ENCODE measurements at places on chromosomes 1 and 21.

GRCh38 chr1:54156201-54156600 lies 3.4 kb upstream of the CDCP2 start:
- no peak for DNase-seq

DNA sequence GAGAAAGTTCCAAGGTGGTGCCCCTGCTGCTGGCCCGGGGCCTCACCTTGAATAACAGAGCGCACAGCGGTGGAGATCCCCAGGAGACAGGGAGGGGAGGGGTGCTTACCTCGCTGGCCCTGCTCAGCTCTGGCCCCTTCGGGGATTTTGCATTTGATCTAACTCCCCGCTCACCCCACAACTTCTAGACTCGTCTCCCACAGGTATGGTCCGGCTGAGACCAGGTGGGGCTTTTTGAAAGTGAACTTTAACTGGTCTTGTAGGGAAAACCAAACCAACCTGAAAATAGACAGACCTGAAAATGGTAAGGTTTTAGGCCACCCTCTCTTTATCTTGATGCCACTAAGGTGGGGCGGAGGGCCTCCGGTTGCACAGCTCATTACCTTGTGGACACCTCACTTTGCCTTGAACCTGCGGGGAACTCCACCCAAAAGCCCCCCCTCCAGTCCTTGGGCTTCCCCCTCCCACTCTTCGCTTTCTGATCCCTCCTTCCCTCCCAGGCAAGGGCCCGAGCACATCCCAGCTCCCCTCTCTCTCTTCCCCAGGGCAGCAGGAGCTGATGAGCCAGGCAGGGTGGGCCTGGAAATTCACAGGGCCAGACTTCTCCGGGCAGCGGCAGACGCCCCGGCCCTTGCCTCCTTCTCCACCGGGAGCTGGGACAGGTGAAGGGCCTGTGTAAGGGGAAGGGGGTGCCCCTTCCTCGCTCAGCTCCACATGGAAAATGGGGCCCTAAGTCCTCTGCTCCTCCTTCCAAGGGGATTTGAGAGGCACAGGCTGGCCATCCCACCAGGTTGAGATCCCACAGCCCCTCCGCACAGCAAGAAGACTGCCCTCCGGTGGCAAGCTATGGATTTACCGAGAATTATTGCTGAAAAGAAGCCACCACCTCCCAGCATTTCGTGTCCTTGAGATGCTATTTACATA lies 16.1 kb downstream of the TNFRSF8 start:
- DNase-seq: no peak

DNA sequence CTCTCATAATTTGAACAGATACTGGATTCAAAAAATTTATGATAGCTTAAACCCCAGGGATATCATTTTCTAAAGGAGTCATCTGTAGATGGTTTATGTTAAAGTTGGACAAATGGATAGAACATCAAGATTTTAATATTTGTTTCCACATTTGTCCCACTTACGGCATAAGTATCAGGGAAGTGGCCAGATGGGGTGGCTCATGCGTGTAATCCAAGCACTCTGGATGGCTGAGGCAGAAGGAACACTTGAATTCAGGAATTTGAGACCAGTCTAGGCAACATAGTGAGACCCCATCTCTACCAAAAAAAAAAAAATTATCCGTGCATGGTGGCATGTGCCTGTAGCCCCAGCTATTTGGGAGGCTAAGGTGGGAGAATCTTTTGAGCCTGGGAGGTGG lies 229.1 kb downstream of the GPR52 start:
- DNase-seq: no peak

DNA sequence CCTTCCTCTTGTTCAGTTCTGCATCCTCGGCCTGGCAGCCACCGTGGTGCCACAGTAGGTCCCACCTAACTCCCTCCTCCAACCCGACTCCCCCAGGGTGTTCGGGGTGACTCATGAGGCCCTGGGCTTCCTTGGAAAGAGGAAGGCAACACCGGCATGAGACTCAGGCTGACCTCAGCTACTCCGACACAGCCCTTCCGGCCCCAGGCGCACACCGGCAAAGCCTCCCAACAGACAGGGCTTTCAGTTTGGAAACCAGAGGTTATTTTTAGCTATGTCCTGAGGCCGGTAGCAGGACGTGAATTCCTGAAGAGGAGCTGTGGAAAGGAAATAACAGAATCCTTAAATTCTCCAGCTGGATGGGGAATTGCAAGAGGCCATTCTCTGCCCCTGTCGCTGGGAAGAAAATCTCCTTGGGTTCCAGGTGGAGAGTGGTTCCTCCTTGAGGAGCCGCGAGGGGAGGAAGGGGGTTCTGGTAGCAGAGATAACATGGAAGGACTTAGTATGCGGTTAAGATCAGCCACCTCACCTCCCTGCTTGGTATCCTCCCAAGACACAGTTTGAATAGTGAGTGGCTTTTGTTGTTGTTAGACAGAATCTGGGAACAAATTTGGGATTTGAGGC lies 24.4 kb downstream of the PLXNA2 start:
- no peak for DNase-seq

- no peak for DNase-seq
Measured at GRCh38 chr1:155473151-155473821, 89.3 kb downstream of the ASH1L start.

DNA sequence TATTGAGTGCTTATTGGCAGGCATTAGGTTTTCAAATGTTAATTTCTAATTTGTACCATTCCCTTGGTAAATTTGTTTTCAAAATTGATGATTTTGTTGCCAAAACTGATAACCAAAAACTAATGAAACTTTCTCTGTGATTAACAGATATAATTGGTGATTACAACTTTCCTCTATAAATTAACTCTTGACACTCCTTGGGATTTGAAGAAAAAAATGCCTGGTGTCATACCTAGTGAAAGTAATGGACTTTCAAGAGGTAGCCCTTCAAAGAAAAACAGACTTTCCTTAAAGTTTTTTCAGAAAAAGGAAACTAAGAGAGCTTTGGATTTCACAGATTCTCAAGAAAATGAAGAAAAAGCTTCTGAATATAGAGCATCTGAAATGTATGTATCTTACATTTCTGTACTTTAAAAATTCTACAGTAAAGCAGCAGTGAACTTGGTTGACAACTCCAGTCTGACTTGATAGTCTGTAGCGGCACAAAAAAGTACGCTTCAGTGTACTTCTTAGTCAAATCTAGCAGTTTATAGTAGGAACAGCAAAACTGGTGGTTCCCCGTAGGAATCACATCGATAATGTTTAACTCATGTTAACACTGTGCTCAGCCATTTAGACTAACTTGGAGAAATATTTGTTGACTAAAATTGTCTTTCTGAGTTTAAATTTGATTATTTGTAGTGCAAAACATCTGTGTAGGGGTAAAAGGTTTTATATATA lies 3.0 kb downstream of the USP1 start:
- DNase-seq: no peak

- peak; percentile 14 for DNase-seq
Measured at GRCh38 chr1:230268371-230269170, 157.6 kb downstream of the PGBD5 start.

DNA sequence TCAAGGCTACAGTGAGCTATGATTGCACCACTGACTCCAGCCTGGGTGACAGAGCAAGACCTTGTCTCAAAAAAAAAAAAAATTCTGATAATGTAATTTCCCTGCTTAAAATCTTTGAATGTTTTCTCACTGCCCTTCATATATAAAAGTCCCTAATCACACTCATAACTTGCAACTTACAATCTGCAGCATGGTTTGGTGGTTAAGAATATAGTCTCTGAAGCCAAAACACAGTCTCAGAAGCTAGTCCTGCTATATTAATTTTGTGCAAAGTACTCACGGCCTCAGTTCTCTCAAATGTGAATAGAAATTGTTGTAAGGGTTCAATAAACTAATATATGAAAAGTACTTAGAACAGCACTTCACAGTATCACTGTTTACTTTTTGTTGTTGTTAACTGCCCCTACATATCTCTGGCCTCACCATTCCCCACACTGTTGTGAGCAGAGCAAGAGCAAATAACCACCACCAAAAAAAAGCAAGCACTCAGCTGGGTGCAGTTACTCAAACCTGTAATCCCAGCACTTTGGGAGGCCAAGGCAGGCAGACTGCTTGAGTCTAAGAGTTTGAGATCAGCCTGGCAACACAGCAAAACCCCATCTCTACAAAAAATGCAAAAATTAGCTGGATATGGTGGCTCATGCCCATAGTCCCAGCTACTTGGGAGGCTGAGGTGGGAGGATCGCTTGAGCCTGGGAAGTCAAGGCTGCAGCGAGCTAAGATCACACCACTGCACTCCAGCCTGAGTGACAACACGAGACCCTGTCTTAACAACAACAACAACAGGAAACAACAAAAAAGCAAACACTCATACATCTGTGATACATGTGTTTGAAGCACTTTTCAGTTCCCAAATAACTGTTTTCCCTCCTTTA lies 22.4 kb downstream of the ASH1L start:
- DNase-seq: no peak

DNA sequence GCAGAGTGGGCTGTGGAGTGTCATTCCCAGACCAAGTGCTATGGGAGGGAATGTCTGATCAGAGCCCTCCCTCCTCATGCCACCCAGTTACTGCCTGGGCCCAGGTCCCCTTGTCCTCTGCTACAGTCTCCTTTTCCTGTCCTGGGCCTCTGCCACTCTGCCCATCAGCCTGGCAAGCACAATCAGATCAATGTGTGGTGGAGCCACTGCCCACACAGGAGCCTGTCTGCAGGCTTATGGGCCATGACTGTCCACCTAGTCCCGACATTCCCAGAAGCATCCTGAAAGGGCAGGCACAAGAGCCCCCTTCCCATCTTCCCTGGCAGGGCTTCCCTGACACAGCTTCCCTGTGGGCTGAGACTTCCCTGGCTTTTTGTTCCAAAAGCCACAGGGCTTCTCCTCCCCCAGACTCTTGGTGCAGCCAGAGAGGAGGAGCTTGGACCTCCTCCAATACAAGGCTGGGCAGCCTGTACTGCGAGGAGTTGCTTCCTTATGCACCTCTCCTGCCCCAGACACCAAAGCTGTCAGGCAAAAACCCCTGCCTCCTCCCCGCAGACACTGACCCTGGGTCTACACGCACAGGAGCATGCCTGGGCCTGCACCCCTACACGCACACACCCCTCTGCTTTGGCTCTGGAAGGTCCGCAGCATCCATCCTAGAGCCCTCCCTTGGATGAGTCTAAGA lies 29.2 kb upstream of the CNTN2 start:
- DNase-seq: no peak

- DNase-seq: no peak
Measured at GRCh38 chr1:162139211-162139610, 69.7 kb downstream of the NOS1AP start.

- DNase-seq: no peak
Measured at GRCh38 chr1:154788886-154789285, 81.2 kb downstream of the KCNN3 start.

GRCh38 chr1:219659005-219659600 lies 46.2 kb upstream of the ZC3H11B start:
- no peak for DNase-seq

DNA sequence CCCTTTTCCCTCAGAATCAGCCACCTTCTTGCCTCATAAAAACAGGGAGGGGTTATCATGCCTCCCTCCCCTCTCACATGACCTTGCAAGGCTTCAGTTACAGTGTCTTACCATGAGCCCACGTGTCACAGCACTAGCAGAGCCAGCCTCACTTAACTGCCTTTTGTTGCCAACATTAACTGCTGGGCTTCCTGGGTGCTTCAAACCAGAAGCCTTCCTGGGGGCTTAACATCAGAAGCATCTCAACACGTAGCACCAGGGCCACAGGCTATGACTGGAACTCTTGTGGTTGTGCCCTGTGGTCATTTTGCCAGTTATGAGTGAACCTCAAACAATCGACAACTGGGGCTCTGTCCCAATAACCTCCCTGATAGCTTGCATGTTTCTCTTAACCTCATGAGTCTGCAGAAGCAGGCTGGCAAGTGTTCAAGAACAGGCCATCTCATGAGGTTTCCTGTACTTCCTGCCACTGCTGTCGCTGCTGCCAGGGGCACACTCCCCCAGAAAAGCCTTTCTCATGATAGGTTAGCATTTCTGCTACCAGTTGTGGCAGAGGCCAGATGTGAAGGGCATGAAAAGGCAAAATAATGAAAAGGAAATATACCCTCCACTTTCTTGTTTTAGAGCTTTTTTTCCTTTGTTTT lies 132.2 kb downstream of the GLUL start:
- no peak for DNase-seq

DNA sequence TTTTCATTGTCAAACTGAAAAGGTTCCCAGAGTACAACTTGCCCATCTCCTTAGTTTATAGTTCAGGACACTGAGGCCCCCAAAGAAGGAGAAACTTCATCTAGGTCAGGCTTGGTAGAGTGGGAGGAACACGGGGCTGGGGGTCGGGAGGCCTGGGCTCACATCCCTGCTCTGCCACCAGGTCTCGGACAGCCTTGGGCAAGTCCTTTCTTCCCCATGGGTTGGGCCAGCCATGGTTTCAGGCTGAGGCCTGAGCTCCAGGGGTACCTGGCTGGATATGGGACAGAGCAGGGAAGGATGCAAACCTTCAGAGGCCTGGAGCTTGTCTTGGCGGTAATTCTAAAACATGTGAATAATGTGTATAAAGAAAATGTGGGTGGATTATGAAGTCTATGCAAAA lies 17.0 kb downstream of the FOXO6 start:
- DNase-seq: no peak

DNA sequence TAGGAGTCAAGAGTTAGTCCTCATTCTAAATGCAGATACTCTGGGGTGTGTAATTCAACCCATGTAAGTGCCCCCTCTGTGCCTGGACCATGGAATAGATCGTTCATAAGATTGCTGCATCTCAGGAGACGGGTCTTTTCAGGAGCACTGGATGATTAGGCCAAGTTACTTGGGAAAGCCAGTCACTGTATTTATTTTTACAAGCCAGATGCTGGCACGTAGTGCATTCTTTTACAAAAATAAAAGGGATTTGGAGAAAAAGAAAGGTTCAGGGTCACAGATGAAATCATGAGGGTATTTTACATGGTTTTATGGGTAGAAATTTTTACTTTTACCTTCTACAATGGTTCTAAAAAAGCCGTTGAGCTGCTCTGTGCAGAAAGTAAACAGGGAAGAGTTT lies 102.6 kb upstream of the UBE2U start:
- DNase-seq: no peak

GRCh38 chr1:204791453-204792353 lies 79.0 kb upstream of the NFASC start:
- peak; percentile 27 for DNase-seq

- no peak for DNase-seq
Measured at GRCh38 chr1:211518330-211519289, 26.6 kb upstream of the RD3 start.

DNA sequence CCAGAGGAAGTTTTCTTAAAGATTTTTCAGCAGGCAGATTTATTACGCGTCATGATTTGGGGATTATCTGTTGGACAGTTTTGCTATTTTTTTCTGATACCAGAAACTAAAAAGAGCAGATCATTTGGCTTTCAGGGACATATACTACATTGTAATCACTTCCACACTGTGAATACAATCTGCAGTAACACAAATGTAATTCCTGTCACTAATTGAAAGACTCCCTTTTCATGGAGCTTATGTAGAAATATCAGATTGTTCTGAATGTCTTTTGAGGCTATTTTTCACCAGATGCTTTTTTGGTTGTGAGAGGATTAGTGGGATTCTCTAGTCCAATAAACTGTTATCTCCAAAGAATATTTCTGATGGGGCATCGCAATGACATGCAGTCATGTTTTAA lies 464.2 kb downstream of the DISC1 start:
- no peak for DNase-seq

- DNase-seq: no peak
Measured at GRCh38 chr1:204979891-204980649, 62.9 kb upstream of the CNTN2 start.

GRCh38 chr1:214120191-214120590 lies 132.4 kb downstream of the PROX1 start:
- no peak for DNase-seq

GRCh38 chr1:152473887-152474537 lies 36.6 kb upstream of the LCE5A start:
- no peak for DNase-seq

All from NCI-H1417 treated with DMSO at 0.1 percent for 48 hours (cell line).